ENCODE measurements at places on chromosomes 1 and 21.
A peak's percentile ranks its signal among the peaks of the same experiment; 100 is the strongest.

DNA sequence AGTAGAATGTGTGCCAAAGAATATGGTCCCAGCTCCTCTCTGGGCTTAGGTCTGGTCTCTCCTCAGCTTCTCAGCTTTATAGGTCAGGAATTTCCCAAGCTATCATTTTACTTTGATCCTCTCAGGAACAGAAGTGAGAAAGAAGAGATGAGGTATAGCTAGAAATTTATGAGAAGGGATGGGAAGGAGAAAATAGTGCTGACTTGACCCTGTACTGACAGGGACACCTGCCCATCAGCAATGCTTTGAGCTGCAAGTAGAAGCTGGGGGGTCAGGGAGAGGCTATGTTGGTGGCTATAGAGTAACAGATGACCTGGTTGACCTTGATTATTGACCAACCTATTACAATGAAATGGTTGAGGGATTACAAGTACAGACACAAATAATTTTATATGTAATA lies 75.0 kb downstream of the XCL2 start:
- DNase-seq: no peak

- no peak for DNase-seq
Measured at GRCh38 chr1:179337942-179338560, 27.7 kb upstream of the AXDND1 start.

DNA sequence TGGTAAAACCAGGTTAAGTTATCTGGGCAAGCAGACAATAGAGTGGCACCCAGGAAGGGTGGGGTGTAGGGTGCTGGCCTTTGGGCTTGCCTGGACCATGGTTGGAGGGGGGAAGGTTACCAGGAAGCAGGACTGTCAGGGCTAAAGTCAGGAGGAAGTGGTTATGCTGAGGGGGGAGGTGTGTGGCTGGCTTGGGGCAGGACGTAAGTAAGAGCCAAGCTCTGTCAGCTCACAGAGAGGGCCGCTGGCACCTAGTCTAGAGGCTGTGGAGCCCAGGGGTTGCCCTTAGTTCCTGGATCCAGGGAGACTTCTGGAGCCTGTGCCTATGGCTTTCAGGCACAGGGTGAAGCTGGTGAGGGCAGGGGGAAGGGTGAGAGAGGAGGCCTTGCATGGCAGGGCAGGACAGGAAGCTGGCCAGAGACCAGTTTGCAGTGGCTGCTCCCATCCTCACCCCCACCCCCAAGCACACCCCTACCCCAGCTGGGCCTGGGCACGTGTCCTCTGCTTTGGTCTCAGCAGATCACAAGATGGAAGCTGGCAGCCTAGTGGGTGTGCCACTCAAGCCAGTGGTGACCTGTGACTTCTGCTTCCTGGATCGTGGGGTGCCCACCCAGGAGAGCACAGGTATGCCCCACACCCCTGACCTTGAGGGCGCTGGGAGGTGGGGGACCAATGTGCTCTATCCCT lies 20.5 kb upstream of the SMYD3 start:
- no peak for DNase-seq

- DNase-seq: peak; percentile 19
Measured at GRCh38 chr1:167057241-167057688, 32.9 kb downstream of the GPA33 start.

DNA sequence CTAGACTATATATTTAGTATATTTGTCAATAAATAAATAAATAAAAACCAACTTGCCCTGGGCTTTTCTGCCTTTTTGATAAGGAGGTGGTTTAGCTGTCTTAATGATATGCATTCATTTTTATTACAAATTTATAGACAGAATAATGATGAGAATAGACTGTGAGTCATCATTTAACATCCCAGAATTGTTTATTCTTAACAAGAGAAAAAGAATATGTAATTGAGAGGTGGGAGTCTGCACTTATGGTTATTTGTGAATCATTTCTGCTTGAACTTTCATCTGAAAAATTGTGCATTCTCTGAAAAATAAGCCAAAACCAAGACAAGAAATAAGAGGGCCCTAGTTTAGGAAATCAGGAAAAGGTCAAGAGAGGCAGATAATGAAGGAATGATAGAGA lies 326.2 kb downstream of the COL11A1 start:
- DNase-seq: no peak

Measured in HFFc6 (cell line).